EH (cell line): ENCODE measurements at places on chromosomes 6 and 20.

- peak; percentile 66 for DNase-seq
Observed at GRCh38 chr20:38692436-38693411, 31.6 kb upstream of the SLC32A1 start.

DNA sequence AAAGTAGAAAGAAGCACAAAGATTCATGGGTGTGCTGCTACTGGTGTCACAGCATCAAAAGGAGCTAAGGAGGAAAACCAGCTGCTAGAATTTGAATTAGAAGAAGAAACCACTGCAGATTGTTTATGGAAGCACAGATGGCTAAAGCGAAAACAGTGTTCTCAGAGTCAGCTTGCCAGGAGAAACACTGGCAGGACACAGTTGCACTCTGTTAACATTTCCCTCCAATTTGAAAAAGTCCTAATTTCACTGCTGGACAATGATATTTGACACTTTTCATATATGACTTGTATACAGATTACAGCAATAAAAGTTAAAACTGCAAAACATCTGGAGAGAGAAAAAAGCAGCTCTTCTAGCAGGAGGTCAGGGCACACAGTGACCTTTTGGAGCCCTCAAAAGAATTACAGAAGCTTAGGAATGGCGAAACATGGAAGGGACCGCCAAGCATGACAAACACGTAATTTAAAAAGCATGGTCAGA is 314.5 kb downstream of the COL12A1 start:
- DNase-seq: peak; percentile 85

GRCh38 chr20:1189827-1190226 is 5.0 kb upstream of the TMEM74B start:
- no peak for DNase-seq

GRCh38 chr20:14979453-14979986 is 642.1 kb upstream of the FLRT3 start:
- DNase-seq: no peak

DNA sequence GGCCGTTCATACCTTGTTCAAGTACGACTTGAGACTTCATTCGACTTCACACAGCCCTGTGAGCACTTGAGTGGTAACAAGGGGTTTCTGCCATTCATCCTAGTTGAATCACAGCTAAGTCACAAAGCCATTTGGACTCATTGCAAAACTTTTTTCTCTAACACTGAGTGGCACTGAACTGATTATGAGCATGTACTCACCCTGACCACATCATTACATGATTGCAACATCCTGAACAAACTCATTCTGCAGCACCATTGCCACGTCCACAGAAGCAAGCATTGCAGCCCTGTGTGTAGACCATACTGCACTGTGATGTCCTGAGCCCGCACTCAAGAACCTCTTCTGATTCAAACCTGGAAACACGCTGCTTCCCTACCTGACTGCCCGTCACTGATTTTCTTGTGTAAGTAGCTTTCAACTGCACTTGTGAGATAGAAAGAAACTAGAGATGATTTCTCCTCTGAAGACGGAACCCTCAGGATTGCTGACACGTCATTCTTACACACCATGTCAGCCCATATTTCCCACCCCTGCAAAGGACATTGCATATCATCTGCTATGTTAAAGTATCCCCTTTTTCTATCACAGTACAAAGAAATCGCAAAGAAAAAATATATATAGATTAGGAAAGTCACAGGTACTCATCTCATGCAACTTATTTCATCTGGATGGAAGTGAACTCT is 81.6 kb downstream of the C6orf118 start:
- DNase-seq: no peak

GRCh38 chr6:36364669-36365479 is 22.6 kb downstream of the ETV7 start:
- no peak for DNase-seq

GRCh38 chr6:15510121-15510520 is 152.7 kb downstream of the DTNBP1 start:
- DNase-seq: no peak

DNA sequence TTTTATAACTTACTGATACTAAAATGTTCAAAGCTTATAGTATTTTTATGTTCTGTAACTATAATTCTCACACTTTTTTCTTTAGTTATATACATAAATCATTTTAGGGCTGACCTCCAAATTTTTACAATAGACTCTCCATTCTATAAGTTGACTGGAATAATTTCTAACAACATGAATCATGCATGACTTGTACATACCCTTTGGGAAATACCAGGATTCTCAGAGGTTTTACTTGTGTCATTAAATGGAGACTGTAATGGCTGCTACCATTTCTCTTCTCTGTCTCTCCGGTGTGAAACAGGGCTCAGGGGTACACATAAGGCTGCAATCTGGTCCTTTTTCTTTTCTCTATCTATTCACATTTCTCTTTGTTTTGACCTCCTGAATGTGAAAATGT is 222.2 kb upstream of the FLRT3 start:
- DNase-seq: no peak

GRCh38 chr6:119162134-119162775 is 83.8 kb upstream of the FAM184A start:
- DNase-seq: no peak

DNA sequence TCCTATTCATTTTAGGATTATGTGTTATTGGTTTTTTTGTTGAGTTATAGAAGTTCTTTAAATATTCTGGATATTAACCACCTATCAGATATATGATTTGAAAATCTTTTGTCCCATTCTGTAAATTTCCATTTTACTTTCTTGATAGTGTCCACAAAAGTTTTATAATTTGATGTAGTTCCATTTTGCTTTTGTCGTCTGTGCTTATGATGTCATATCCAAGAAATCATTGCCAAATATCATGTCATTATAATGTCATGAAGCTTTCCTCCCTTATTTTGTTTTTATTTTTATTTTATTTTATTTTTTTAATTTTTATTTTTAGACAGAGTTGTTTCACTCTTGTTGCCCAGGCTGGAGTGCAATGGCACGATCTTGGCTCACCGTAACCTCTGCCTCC is 21.0 kb upstream of the NANP start:
- no peak for DNase-seq

GRCh38 chr20:54339093-54339492 is 131.2 kb downstream of the PFDN4 start:
- no peak for DNase-seq

DNA sequence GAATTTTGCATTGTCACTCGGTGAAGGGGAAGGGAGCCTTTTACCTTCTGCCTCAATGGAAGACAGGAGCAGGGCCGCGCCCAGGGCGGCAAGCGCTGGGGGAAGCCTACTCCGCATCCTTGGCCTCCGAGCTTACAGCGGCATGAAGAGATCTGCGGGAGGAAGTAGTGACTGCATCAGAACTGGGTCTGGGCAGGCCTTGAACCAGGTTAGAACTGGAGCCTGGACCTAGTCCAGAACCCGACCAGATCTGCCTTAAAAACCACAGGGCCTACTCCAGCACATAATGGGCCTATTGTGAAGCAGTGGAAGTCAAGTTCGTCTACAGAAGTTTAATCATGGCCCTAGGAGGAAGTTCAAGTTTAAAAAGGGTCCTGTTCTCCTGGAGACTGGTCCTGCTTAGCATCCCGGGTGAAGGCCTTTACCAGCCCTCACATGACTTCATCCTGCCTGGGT is 3.1 kb downstream of the COL12A1 start:
- DNase-seq: peak; percentile 23

GRCh38 chr6:163694072-163694471 is 279.6 kb downstream of the QKI start:
- no peak for DNase-seq

GRCh38 chr6:133707456-133707855 is 181.5 kb upstream of the TCF21 start:
- DNase-seq: peak; percentile 94

- DNase-seq: no peak
Observed at GRCh38 chr6:14121936-14122344, 4.4 kb downstream of the CD83 start.

GRCh38 chr20:58997141-58997770 is 9.8 kb downstream of the CTSZ start:
- no peak for DNase-seq

DNA sequence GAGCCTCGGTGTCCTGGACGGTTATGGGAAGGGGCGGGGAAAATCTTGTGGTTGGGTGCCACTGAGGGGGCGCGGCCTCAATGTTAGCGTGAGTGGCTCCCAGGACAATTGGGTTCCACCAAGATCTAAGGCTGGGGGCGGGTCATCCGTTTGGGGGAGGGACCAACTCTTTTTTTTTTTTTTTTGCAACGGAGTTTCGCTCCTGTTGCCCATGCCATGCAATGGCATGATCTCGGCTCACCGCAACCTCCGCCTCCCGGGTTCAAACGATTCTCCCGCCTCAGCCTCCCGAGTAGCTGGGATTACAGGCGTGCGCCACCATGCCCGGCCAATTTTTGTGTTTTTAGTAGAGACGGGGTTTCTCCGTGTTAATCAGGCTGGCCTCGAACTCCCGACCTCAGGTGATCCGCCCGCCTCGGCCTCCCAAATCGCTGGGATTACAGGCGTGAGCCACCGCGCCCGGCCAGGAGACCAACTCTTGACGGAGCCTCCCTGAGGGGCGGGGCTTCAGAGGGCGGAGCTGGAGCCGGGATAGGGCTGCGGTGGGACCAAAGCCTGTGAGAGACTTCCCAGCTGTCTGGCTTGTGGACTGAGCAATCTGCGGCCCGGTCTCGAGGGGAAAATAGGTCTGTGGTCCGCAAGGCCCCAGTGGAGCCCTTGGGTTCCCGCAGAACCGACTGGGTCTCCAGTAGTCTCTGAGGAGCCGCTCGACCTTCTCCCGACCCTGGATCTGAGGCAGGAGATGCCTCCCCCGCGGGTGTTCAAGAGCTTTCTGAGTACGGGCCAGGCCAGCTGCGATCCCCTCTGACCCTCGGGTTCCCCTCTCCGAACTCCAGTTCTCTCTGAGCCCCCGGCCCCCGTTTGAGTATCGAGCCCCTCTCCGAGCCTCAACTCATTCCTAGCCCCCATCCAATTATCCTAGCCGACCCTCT is 1.1 kb downstream of the SPAG4 start:
- DNase-seq: peak; percentile 100

GRCh38 chr20:25198663-25199383 is 3.3 kb downstream of the ENTPD6 start:
- no peak for DNase-seq

- DNase-seq: peak; percentile 84
Observed at GRCh38 chr6:40931931-40932330, 107.1 kb downstream of the UNC5CL start.

DNA sequence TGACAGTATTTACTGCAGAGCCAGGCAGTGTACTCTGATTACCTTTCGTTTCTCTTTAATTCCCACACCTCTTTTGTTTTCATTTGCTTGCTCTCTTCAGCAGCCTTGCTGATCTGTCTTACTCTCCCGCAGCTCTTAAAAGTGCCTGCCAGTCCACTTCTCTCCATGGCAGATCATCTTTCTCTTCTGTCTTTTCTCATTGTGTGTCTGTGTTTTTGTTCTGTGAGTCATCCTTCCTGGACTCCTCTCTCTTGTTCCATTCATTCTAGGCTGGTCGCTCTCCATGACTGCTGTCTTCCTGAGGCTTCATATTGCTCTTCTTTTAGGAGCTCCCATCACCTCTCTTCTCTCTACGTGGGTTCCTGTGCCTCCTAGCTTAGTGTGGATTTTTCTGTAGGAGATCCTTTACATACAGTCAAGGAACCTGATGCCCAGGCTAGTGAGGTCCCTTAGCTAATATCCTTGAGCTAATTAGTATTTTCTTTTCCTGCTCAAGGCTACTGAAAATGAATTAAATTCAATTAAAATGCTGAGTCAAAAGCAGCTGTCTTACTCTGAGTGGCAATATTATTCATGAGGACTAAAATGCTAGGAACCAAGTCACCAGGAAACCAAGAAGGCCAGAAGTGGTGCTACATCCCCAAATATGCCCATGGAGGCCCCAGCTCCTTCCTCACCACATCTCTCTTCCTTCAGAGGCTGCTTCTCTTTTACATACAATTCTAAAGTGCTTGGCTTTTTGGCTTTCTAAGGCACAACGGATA is 86.1 kb downstream of the SLX4IP start:
- peak; percentile 92 for DNase-seq

DNA sequence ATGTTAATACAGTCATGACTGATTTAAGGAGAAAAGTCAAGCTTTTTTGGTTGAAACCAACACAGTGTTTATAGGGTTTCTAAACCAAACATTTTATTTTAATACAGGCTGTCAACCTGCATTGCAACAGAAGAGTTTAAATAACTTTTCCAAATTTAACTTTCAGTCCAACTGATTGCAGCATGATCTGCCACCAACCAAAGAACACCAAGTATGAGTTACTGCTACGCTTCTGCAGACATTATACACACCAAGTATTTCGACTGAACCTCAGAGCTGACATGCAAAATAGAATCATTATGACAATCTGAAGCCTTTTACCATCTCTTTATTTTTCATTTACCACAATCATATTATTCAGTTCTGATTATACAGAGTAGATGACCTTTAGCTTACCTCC is 151.2 kb upstream of the DST start:
- no peak for DNase-seq

- DNase-seq: peak; percentile 64
Observed at GRCh38 chr6:24931718-24932691, 3.8 kb downstream of the RIPOR2 start.
